Stimulated activated CD8-positive, alpha-beta memory T cell treated with anti-CD3 and anti-CD28 coated beads, Interleukin-4, amount 100 ng/mL, for 1 hour (primary cell): ENCODE measurements at places on chromosomes 6 and 20.

- DNase-seq: no peak
Measured at GRCh38 chr6:16822529-16822928, 61.3 kb upstream of the ATXN1 start.

GRCh38 chr20:31879143-31879987, 8.9 kb downstream of the TTLL9 start:
- DNase-seq: peak; percentile 47

DNA sequence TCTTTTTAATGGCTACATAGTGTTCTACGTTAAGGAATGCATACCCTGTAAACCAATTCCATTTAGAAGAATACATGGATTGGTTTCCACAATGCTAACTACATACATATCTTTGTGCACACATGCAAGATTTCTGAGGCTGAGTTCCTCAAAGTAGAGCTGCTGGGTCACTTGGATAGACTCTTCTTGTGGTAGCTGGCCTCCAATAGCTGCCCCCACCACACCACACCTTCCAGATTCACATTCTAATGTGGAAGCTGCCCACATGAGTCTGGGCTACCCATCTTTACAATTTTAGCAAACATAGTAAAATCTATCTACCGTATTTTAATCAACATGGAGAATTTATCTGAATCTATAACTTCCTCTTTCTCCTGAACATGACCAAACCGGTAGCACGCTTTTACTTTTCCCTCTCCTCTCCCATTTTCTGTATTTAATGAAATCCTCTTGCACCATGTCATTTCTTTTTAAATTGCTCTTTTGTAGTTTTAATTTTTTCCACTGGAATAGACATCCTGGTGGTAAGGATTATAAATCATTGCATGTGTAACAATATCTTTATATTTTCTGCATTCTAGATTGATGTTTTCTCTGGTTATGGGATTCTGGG, 74.7 kb upstream of the CITED2 start:
- no peak for DNase-seq

DNA sequence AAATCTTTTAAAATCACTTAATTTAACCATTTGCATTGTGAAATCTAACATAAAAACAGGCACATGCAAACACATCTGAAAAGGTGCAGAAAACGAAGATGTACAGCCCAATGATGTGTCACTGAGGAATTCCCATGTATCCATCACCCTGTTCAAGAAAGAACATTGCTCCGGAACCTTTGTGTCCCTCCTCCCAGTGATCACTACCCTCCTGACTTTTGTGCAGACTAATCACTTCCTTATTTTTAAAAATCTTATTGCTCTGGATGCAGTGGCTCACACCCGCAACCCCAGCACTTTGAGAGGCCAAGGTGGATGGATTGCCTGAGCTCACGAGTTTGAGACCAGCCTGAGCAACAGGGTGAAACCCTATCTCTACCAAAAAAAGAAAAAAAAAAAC, 14.6 kb downstream of the GINS1 start:
- DNase-seq: no peak

- DNase-seq: no peak
Measured at GRCh38 chr6:7467007-7467897, 74.2 kb upstream of the DSP start.

DNA sequence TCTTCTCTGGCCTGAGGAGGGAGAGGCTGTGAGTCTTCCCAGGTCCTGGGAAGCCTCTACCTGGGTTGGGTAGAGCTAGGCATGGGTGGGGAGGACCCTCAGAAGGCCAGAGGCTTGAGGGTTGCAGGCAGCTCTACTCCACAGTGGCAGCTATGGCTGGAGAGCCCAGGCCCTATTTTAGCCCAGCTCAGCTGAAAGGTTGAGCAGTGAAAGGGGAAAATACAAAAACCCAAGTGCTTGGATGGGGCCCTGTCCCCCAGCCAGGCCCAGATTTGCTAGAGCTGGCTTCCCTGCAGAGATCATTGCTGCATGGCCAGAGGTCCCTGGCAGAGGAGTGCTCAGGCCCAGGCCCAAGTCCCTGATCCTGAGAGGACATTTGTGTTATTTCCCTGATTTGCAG, 45.7 kb downstream of the SUN5 start:
- no peak for DNase-seq

DNA sequence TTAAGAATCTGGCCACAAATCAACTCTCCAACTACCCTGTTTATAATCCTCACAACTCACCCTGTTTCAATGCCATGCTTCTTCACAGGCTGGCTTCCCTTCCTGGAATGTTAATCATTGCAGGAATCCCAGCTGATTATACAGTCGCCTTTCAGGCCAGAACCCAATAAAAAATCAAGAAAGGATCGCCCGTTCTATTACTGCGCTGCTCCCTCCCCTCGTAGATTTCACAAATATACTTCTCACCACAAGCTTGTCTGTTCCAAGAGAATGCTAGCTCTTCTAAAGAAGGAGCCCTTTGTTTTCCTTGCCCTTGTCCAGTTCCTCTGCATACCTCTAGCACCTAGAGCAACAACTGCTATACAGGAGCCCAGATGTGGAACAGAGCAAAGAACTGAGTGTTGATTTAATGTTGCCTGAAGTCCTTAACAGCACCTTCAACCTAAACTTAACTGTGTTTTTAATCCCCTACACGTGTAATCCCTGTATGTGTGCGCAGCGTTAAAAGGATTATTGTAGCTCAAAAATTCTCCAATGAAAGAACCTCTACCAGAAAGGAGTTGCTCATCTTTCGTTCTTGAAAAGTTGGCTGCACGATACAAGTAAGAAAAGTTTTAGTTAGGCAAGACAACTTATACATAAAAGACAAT, 988 bp downstream of the ECHDC1 start:
- DNase-seq: no peak

GRCh38 chr6:105753207-105753606, 332.9 kb upstream of the PRDM1 start:
- DNase-seq: no peak

DNA sequence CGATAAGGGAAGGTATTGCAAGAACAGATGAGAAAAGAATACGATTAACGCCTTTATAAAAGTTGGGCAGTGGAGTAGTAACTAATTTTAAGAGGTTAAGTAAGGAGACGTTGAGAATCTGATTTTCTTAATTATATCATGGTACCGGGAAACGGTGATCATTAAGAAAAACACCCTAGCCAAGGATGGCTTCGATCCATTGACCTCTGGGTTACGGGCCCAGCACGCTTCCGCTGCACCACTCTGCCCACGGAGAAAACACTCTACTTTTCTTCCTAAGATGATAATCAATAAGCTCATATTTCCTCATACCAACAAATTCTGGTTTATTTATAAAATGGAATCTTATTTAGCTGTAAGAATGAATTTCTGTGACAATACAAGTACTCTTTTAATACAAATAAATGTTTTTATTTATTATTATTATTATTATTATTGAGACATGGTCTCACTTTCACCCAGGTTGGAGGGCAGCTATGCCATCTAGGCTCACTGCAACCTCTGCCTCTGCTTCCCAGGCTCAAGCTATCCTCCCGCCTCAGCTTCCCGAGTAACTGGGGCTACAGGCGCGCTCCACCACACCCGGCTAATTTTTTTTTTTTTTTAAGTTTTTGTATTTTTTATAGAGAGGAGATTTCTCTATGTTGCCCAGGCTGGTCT, 8.3 kb downstream of the POM121L2 start:
- no peak for DNase-seq

DNA sequence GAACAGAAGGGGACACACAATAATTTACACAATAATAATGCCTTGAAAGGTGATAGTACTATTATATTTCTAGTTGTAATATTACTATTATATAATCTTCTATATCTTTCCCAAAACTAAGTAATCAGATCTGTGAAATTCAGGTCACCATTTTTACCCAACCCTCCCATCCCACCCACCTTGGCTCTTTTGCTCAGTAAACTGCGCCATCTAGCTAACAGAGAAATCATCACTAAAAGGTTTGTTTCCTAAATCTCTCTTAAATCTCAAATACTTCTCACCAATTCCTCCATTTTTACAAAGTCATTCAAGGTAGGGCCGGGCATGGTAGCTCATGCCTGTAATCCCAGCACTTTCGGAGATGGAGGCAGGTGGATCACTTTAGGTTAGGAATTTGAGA, 83.4 kb downstream of the CDK19 start:
- no peak for DNase-seq

- no peak for DNase-seq
Measured at GRCh38 chr6:90231798-90232197, 64.8 kb downstream of the BACH2 start.

DNA sequence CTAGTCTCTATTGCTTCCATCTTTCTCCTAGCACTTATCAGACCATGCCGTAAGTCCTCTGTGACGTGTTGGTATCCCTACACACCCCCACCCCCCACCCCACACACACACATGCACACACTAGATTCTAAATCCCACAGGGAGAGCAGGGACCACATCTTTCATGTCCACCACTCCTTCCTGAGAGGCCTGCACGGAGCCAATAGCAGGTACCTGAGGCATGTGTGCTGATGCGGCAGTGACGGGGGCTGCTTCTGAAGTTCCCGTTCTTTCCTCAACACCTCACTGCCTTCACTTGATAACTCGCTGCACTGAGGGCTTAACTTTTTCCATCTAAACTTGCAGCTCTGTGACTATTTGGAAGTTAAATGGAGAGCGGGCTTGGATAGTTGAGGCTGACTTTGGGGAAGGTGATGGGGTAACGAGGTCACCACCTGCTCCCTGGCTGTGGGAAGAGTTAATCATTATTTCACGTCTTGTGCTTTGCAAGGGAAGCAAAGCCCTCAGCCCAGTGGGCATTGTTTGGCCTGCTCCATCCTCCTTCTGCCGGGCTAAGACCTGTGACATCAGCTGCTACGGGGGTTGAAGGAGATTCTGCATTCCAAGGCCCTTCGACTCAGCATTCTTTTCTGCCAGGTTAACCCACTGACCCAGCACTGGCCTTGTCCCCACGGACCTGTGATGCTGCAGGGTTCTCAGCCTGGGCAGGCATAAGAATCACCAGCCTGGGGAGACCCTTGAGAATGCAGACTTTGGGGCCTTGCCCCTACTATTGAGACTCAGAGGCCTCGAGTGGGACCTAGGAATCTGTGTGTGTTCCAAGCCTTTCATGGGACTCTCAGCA, 187.8 kb downstream of the ANKRD60 start:
- DNase-seq: no peak
